RPMI8226 (cell line): ENCODE measurements at places on chromosomes 4 and X.

GRCh38 chrX:133373386-133374079 is 41.8 kb downstream of the GPC4 start:
- DNase-seq, result no peak

DNA sequence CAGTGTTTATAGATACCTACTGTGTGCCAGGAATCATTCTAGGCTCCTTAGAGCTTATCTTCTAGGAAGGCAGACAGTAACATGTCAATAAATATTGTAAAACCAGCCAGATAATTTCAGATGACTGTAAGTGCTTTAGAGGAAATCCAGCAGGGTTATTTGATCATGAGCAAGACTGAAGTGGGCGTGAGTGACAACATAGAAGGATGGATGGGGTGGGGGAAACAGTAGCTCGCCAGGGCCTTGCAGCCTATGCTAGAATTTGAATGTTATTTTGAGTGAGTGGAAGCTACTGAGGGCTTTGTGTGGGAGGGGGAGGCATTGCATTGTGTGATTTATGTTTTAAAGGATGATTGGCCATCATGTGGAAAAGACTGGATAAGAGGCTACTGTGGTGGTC is 6.7 kb downstream of the SRD5A3 start:
- DNase-seq, result no peak

- no peak for DNase-seq
Observed at GRCh38 chr4:71380788-71381187, 42.0 kb downstream of the SLC4A4 start.

GRCh38 chr4:118760493-118760892 is 75.3 kb downstream of the METTL14 start:
- DNase-seq, result peak; percentile 59

- DNase-seq, result peak; percentile 56
Observed at GRCh38 chrX:132615391-132616131, 126.7 kb upstream of the MBNL3 start.

DNA sequence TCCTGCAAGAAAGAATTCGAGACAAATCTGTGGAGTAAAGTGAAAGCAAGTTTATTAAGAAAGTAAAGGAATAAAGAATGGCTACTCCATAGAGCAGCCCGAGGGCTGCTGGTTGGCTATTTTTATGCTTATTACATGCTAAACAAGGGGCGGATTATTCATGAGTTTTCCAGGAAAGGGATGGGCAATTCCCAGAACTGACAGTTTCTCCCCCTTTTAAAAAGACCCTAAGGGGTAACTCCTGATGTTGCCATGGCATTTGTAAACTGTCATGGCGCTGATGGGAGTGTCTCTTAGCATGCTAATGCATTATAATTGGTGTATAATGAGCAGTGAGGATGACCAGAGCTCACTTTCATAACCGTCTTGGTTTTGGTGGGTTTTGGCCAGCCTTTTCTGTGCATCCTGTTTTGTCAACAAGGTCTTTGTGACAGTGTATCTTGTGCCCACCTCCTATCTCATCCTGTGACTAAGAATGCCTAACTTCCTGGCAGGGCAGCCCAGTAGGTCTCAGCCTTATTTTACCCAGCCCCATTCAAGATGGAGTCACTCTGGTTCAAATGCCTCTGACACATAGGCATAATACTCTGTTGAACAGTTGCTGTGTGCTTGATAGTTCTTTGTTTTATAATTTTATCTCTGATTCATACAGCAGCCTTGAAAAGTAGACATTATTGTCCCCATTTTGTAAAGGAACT is 25.8 kb downstream of the GAB1 start:
- DNase-seq, result no peak

- DNase-seq, result no peak
Observed at GRCh38 chr4:1091561-1091995, 21.8 kb downstream of the RNF212 start.
